ENCODE measurements at places on chromosomes 2 and 18. TPM values are rescaled to one million over a fixed set of nuclear protein-coding genes. Genes with fewer than 3 reads are reported as not detected.
A peak's percentile ranks its signal among the peaks of the same experiment; 100 is the strongest.

GRCh38 chr2:56754066-56754615 lies 570.4 kb downstream of the CCDC85A start:
- DNase-seq = no peak

- no peak for DNase-seq
These were observed 513.9 kb upstream of the MEX3C start for GRCh38 chr18:51711298-51711889.

GRCh38 chr2:90207454-90208058 lies 1516.1 kb downstream of the RPIA start:
- DNase-seq = peak; percentile 38

DNA sequence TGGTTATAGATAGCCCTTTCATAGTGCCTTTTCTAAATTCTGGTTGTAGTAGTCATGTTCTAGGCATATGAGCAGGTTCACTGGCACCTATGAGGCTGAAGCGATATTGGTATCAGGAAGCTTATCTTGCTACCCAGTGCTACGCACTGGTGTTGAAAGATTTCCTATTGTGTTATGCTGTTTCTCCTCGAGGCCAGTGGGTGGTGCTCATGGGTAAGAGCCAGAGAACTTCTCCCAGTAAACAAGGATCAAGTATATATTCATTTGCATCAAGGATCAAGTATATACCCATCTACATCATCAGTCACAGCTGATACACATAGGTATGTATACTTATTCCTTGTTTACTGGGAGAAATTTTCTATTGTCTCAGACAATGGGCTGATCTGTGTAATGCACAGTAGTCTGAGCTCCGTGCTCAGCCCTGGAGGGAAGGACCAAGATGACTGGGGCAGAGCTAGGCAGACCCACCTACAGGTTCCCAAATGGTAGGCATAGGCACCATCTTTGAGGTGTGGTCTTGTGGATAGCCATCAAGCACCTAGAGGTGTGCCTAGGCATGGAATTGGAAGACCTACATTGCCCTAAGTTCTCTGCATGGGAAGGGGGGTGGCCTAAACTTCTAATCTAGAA lies 101.2 kb upstream of the GALNT13 start:
- no peak for DNase-seq

- peak; percentile 41 for DNase-seq
These were observed 41.0 kb downstream of the EPB41L5 start for GRCh38 chr2:120053891-120054290.

Gene UGT1A10
- total RNA-seq = not detected

GRCh38 chr2:163266772-163267171 lies 428.2 kb upstream of the KCNH7 start:
- no peak for DNase-seq

Gene PROKR1
- not detected for total RNA-seq

Gene PLCD4
- 0.40 TPM for total RNA-seq

- no peak for DNase-seq
These were observed 210.7 kb downstream of the MTX2 start for GRCh38 chr2:176479961-176480360.

Gene MROH2A
- not detected for total RNA-seq

DNA sequence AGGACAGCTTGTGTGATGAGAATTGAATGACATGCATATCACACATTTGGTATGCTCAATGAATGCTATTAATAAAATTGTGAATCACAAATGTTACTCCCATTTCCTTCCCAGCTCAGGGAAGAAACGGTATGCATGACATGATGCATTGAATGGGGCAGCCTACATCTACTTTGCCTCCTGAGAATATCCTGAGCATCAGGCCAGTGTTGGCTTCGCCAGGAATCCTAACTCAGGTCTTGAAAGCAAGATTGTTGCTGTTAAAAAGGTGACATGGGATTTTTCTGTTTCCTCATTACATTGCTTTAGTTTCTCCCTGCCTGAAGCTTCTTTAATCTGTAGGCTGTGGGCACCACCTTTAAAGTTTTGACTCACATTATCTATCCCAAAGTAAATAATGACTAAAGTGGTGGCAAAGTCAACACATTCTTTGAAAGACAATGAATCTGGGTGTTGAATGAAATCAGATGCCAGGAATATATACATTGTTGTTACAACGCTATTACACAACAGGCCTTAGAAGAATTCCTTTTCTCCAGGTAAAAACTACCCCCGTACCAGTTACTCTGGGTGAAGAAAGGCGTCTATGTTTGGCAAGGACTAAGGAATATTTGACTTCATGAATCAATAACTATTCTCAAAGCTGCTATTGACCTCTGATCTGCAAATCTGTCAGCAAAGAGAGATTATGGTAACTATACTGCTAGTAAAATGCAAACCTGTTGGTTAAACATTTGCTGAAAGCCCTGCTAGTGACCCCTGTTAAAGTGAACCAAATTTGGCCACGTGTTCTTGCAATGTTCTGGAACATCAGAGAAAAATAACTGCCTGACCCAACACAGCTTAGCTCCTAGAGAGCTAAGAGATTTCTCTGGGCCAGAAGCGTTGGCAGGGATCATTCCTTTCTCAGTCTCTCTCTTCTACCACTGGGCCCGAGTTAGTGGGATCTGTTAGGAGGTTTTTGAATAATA lies 30.5 kb upstream of the NEDD4L start:
- no peak for DNase-seq

Gene STARD6
- total RNA-seq = 0.20 TPM

Gene CAPN14
- total RNA-seq = under 0.01 TPM

Gene TMEM150A
- total RNA-seq = 6.1 TPM

DNA sequence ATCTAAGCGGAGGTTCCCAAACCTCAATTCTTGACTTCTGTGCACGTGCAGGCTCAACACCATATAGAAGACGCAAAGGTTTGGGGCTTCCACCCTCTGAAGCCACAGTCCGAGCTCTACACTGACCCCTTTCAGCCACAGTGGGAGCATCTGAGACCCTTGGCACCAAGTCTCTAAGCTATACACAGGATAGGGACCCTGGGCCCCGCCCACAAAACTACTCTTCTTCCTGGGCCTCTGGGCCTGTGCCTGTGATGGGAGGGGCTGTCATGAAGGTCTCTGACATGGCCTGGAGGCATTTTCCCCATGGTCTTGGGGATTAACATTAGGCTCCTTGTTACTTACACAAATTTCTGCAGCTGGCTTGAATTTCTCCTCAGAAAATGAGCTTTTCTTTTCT lies 1374.1 kb upstream of the NXPH2 start:
- DNase-seq = no peak

DNA sequence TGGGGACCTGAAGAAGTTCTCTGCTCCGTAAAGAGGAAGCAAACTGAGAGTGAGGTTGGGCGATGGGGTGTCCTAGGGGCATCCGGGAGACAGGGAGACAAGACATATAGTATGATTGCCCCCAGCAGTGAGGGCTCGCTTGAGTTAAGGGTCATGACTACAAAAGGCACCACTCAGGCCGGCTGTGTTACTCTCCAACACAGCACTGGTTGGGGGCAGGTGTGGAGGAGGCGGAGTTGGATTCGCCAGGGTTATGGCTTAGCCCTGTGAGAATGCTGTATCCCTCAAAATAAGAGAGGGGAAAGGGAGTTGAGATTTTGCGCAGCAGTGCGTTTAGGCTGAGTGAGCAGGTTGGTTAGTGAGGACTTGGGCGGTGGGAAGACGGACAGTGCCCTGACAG lies 12.0 kb downstream of the DYSF start:
- no peak for DNase-seq

GRCh38 chr2:224885836-224886547 lies 156.3 kb downstream of the DOCK10 start:
- peak; percentile 11 for DNase-seq

DNA sequence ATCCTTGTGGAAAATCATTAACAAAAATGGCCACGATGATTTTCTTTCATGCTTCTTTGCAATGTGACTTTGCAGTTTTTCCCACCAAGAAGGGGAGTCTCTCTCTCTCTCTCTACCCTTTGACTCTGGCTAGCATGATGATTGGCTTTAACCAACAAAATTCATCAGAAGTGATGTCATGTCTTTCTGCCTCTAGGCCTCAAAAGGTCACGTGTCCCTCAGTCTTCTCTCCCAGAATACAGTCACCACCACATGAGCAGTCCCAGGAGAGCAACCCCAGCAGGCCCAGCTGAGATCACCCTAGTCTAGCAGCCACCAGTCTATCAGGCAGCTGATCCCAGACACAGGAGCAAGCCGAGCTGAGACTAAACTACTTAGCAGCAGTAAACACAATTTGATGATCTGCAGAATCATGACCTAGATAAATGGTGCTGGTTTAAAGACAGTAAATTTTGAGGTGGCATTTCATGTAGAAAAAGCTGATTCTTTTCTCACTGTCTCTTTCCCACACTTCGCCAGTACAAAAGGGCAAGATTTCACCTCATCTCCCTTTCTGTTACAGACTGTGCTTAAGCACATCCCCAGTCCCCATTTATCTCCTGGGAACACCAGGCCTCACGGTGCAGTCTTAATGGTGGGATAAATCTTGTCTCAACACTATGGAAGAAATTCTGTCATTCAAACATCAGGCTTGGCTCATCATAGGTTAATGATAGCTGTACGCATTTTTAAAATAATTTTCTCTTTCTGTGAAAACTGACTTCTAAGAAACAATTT lies 132.7 kb downstream of the SCG2 start:
- DNase-seq = no peak

DNA sequence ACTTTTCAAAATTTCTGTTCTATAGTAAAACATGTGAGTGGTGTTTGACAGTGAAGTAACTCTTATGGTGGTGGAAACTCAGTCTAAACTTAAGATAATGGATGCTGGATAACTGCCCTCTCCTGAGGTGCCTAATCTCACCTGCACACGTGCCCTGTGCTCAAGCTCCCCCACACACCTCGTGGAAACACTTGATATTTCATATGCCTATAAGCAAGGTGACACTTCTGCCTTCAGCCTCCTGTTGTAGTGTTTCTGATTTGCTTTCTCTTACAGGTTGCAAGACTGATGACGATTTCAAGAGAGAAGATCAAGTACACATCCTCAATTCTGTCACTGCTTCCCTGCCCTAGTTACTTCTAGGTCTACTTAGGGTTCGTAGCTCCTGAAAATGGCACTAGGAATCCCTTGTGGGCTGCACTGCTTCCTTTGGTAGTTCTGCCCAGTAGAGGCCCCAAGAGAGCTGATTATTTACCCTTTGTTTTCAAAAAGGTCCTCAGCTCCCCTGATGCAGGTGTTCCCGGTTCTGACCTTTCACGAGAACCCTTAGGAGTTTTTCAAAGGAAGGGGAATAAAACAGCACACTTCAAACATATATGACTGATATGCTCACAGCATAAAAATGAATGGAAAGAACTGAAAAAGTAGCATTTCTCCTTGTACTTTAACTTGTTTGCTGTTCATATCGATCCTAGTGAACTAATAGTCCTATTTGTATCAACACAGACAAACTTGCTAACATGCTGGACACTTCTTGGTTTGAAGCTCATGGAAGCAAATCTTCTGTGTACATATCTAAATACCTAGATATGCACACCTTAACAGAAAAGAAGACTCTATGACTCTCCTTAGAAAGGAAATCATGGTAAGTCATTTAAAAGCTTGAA lies 6.7 kb downstream of the CAVIN2 start:
- DNase-seq = peak; percentile 47

GRCh38 chr2:219737270-219737691 lies 109.9 kb downstream of the SLC4A3 start:
- DNase-seq = peak; percentile 3

DNA sequence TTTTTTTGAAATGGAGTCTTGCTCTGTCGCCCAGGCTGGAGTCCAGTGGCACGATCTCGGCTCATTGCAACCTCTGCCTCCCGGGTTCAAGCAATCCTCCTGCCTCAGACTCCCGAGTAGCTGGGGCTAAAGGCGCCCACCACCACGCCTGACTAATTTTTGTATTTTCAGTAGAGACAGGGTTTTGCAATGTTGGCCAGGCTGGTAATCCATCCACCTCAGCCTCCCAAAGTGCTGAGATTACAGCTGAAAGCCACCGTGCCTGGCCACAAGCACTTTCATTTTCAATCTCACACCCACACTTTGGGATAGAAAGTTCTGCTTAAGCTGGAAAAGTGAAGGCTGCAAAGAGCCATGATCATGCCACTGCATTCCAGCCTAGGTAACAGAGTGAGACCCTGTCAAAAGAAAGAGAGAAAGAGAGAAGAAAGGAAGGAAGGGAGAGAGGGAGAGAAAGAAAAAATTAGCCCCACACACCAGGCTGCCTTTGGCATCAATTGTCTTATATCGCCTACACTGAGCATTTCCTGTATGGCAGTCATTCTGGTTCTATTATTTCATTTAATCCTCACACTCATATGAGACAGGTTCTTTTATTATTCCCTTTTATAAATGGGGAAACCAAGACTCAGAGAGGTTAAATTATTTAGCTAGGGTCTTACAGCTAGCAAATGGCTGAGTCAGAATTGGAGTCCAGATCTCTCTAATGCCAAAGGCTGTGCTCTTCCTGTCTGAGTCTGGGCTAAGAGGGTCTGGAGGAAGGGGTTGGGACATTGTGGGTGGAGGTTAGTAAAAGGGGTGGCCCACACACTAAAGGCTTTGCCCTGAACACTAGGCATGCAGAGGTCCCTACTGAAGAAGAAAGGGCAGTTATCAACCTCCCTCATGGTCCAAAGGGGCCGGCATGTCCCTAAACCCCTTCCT lies 37.9 kb upstream of the PKDCC start:
- no peak for DNase-seq

DNA sequence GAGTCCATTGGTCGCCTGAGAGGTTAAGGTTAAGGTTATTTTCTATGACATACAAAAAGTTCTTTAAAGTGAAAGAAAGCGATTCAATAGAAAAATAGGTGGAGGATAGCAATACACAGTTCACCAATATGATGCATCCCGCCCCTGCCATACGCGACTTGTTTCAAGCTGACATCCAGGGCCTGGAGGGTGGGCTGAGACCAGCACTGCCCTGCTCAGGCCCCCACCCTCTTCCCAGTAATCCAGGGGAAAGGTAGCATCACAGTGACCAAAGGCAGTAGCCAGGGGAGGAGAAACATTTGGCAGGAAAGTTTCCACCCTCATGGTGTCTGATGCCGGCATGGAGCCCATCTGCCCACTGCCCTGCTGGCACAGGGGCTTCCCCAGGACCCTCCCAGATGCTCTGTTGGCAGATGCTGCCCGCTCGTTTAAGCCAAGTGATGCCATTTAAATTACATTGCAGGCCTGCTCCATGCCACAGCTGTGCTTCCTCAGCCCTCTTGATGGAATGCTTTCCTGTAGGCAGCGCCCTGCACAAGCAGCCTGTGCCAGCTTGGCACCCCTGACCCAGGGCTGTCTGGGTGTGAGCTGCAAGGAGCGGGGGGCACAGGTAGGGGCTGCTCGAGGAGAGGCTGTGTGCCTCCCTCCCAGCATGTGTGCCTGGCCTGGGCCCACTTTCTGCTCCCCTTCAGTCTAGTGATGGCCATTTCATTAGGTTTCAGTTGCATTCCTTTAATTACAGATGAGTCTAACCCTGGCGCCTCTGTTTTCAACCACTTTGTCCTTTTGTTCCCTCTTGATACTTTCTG lies 10.7 kb upstream of the ANO7 start:
- no peak for DNase-seq
